ENCODE measurements at places on chromosomes 4 and X. TPM values are rescaled to one million over a fixed set of nuclear protein-coding genes. Genes with fewer than 3 reads are reported as not detected.

GRCh38 chr4:183504930-183505610 lies at the start of gene ING2:
Gene ING2, plus strand, starts transcription at chr4:183505058. Its CDS starts 138 bp downstream, at chr4:183505196.
- peaks cover 11% of the 10 kb centered on the region for H3K4me1 ChIP-seq
- peak; percentile 54 for DNase-seq
- peak within 1 kb of the TSS; percentile 92 for H3K4me3 ChIP-seq

GRCh38 chr4:10736895-10737294 lies 52.3 kb upstream of the CLNK start:
- H3K27me3 ChIP-seq: no peaks in the 10 kb centered on the region
- no peak for DNase-seq
- H3K4me1 ChIP-seq: no peaks in the 10 kb centered on the region
- no peak overlapping the region for H3K4me3 ChIP-seq

DNA sequence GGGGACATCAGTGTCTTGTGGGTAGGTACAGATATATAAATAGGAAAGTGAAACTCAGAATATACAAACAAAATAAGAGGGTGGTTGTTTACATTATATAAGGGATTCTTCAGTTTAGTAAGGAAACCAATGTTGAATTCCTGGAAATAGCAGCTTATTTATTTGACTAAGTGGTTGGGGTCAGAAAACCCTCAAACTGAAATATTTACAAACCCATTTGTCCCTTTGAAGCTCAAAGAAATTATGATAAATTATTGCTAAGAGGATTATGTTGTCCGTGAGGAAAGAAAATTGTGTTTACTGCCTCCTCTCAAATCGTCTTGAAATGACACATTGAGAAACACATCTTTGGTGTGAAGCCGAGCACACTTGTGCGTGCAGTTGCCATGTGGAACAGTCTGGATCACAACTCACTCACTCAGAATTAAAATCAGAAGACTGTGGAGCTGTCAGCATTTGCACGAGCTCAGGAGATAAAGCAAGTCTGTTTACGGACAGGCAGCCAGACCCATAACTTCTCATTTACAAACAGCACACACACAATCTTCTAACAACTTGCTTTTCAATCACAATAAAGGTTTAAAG lies 46.8 kb upstream of the SETD7 start:
- H3K36me3 ChIP-seq: no peaks in the 10 kb centered on the region
- H3K27me3 ChIP-seq: peaks cover 4% of the 10 kb centered on the region
- no peak overlapping the region for H3K4me3 ChIP-seq
- peaks cover 3% of the 10 kb centered on the region for H3K4me1 ChIP-seq
- H3K27ac ChIP-seq: no peak overlapping the region

GRCh38 chrX:3177851-3178250 lies 136.6 kb downstream of the ARSF start:
- no peaks in the 10 kb centered on the region for H3K27me3 ChIP-seq
- H3K36me3 ChIP-seq: no peaks in the 10 kb centered on the region
- no peaks in the 10 kb centered on the region for H3K4me1 ChIP-seq
- DNase-seq: no peak
- no peak overlapping the region for H3K27ac ChIP-seq

GRCh38 chr4:53156896-53157295 lies 209.0 kb downstream of the SCFD2 start:
- H3K27ac ChIP-seq: no peak overlapping the region
- no peaks in the 10 kb centered on the region for H3K36me3 ChIP-seq
- H3K4me3 ChIP-seq: no peak overlapping the region
- H3K4me1 ChIP-seq: no peaks in the 10 kb centered on the region
- no peak for DNase-seq

- peaks cover 2% of the 10 kb centered on the region for H3K4me1 ChIP-seq
- H3K27ac ChIP-seq: no peak overlapping the region
- DNase-seq: no peak
- H3K36me3 ChIP-seq: no peaks in the 10 kb centered on the region
- no peaks in the 10 kb centered on the region for H3K27me3 ChIP-seq
Measured at GRCh38 chrX:150871341-150871811, 27.1 kb downstream of the CD99L2 start.

GRCh38 chr4:169384779-169385178 lies 114.0 kb upstream of the SH3RF1 start:
- no peak overlapping the region for H3K27ac ChIP-seq
- H3K4me3 ChIP-seq: no peak overlapping the region
- DNase-seq: no peak
- no peaks in the 10 kb centered on the region for H3K27me3 ChIP-seq
- no peaks in the 10 kb centered on the region for H3K36me3 ChIP-seq
- H3K4me1 ChIP-seq: no peaks in the 10 kb centered on the region

The TECRL gene
- not detected for total RNA-seq

GRCh38 chr4:186159613-186160012 lies 31.8 kb upstream of the CYP4V2 start:
- H3K27me3 ChIP-seq: no peaks in the 10 kb centered on the region
- no peak overlapping the region for H3K4me3 ChIP-seq
- H3K4me1 ChIP-seq: no peaks in the 10 kb centered on the region
- no peaks in the 10 kb centered on the region for H3K36me3 ChIP-seq
- no peak for DNase-seq

DNA sequence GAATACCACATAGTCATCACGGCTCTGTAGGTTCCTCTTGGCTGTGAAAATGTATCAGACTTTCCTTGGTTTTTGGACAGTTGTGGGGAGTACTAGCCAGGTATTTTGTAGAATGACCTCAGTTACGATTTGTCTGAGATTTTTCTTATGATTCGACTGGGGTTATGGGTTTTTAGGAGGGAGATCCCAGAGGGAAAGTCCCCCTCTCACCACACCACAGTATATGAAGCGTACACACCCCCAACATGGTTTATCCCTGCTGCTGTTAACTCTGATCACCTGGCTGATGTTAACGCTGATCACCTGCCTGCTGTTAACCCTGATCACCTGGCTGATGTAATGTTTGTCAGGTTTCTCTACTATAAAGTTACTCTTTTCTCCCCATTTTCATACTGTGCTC lies 72.6 kb downstream of the ANAPC4 start:
- no peaks in the 10 kb centered on the region for H3K36me3 ChIP-seq
- H3K27ac ChIP-seq: no peak overlapping the region
- no peak for DNase-seq
- H3K4me3 ChIP-seq: no peak overlapping the region

GRCh38 chr4:72312032-72312650 lies 256.9 kb downstream of the ADAMTS3 start:
- H3K27me3 ChIP-seq: no peaks in the 10 kb centered on the region
- peak; percentile 77 for DNase-seq
- H3K36me3 ChIP-seq: no peaks in the 10 kb centered on the region
- H3K27ac ChIP-seq: no peak overlapping the region
- peaks cover 13% of the 10 kb centered on the region for H3K4me1 ChIP-seq

DNA sequence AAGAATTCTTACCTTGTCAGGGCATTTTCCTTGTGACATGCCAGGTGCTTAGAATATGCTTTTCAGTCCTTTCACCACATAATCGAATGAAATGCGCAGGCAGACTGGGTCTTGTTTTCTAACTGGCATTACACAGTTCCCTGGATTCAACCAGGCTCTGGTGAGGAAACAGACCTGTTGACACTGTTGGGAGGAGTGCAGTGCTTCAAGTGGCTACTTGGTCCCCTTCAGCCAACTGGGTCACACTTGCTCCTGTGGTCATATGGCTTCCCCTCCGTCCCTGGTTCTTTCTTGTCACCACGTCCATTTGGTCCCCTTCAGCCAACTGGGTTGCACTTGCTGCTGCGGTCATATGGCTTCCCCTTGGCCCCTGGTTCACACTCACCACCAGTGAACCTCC lies 9.7 kb downstream of the SMIM20 start:
- H3K27ac ChIP-seq: no peak overlapping the region
- peaks cover 4% of the 10 kb centered on the region for H3K4me1 ChIP-seq
- H3K4me3 ChIP-seq: no peak overlapping the region

The GPR34 gene
- not detected for total RNA-seq

- H3K4me1 ChIP-seq: no peaks in the 10 kb centered on the region
- no peak overlapping the region for H3K27ac ChIP-seq
- no peak for DNase-seq
- H3K4me3 ChIP-seq: no peak overlapping the region
- H3K27me3 ChIP-seq: no peaks in the 10 kb centered on the region
- H3K36me3 ChIP-seq: no peaks in the 10 kb centered on the region
Measured at GRCh38 chr4:97300561-97300960, 842.7 kb downstream of the STPG2 start.

DNA sequence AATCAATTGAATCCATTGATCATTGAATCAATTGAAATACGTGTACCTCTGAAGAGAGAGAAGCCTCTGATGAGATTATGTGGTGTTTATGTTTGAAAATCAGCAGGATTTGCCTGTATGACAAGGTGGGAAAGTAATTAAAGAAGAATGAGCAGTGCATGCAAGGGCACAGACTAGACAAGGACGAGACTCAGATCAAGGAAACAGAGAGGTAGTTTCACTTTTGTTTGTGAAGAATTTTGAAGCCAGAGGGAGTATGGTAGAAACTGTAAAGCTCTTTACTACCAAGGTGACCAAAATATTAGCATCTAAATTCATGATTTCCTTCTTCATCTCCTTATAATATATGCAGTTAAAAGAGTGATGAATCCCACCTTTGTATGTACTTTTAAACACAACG lies 1830.0 kb upstream of the IGFBP7 start:
- no peaks in the 10 kb centered on the region for H3K27me3 ChIP-seq
- no peak overlapping the region for H3K27ac ChIP-seq
- H3K36me3 ChIP-seq: no peaks in the 10 kb centered on the region
- H3K4me1 ChIP-seq: no peaks in the 10 kb centered on the region

The FAM241A gene
- 9.1 TPM for total RNA-seq

DNA sequence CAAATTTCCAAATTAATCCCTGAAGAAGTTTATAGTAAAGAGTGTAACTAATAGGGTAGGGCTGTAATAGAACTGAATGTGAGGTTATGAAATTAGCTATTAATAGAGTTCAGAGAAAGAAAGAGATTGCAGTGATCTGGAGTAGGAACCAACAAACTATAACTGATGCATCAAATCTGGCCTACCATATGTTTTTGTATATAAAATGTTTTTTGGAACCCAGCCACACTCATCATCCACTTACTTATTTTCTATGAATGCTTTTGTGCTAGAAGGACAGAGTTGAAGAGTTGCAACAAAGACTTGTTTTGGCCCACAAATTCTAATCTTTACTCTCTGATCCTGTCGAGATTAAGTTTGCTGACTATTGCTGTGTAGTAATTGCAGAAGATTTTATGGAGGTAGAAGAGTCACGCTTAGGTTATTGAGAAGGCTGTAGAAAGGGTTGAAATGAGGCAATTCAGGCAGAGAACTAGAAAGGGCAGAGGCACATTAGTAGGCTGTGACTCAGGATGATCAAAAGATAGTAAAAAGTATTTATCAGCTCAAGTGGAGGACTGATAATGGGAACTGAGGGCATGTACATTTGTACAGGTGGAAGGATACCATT lies 298.7 kb upstream of the EMCN start:
- H3K4me3 ChIP-seq: no peak overlapping the region
- no peak for DNase-seq
- H3K36me3 ChIP-seq: no peaks in the 10 kb centered on the region
- H3K4me1 ChIP-seq: no peaks in the 10 kb centered on the region
- no peaks in the 10 kb centered on the region for H3K27me3 ChIP-seq

DNA sequence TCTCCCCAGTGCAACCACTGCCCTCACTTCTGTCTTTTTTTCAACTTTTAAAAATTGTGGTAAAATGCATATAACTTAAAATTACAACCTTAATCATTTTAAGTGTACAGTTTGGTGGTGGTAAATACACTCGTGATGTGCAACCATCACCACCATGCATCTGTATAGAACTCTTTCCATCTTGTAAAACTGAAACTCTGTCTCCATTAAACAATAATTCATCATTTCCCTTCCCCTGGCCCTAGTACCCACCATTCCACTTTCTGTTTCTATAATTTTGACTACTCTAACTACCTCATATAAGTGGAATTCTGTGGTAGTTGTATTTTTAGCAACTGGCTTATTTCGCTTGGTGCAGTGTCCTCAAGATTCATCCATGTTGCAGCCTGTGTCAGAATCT lies 6.8 kb upstream of the CTBP1 start:
- no peaks in the 10 kb centered on the region for H3K36me3 ChIP-seq
- no peaks in the 10 kb centered on the region for H3K4me1 ChIP-seq
- peaks cover 2% of the 10 kb centered on the region for H3K27me3 ChIP-seq
- H3K27ac ChIP-seq: no peak overlapping the region
- DNase-seq: no peak

DNA sequence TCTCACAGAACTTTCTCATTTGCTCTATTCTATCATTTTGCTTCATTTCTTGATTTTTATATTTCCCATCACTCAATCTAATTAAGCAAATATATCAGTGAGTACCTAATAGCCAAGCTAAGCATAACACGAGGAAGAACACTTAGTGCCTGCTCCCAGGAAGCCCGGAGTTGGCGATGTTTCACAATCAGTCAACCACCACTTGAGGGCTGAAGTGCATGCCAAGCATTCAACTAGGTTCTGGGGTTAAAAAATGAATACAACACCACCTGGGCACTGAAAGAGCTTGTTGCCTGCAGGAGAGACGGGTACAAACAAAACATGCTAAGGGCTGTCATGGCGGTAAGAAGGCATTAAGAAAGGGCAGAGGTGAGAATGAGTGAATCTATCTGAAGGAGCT lies 47.5 kb downstream of the UCHL1 start:
- DNase-seq: no peak
- peaks cover 11% of the 10 kb centered on the region for H3K4me1 ChIP-seq
- peaks cover 2% of the 10 kb centered on the region for H3K27me3 ChIP-seq
- H3K4me3 ChIP-seq: no peak overlapping the region

GRCh38 chr4:54498661-54499111 lies 159.1 kb upstream of the KIT start:
- no peak overlapping the region for H3K4me3 ChIP-seq
- no peaks in the 10 kb centered on the region for H3K4me1 ChIP-seq
- no peak for DNase-seq
- no peaks in the 10 kb centered on the region for H3K27me3 ChIP-seq

The SYNPO2 gene
- total RNA-seq: 0.07 TPM

The CT45A5 gene
- not detected for total RNA-seq

DNA sequence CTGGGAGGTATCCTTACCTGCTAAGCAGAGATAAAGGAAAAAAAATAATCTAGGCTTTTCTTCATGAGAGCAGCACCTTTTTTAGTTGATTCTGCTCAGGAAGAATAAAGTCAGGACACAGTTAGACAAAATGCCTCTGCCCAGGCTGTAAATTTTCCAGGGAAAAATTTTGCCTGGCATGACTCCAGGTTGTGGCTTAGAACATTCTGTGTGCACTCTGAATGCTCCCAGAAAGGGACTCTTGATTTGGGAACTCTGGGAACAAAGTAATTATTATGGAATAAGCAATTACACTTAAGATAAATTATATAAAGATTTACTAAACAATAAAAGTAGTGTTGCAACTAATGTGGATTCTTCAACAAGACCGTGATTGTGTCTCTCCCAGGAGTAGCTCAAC lies 826.2 kb upstream of the TENM3 start:
- H3K4me3 ChIP-seq: no peak overlapping the region
- no peak for DNase-seq
- no peaks in the 10 kb centered on the region for H3K27me3 ChIP-seq
- H3K27ac ChIP-seq: no peak overlapping the region
- H3K4me1 ChIP-seq: no peaks in the 10 kb centered on the region
- H3K36me3 ChIP-seq: no peaks in the 10 kb centered on the region

DNA sequence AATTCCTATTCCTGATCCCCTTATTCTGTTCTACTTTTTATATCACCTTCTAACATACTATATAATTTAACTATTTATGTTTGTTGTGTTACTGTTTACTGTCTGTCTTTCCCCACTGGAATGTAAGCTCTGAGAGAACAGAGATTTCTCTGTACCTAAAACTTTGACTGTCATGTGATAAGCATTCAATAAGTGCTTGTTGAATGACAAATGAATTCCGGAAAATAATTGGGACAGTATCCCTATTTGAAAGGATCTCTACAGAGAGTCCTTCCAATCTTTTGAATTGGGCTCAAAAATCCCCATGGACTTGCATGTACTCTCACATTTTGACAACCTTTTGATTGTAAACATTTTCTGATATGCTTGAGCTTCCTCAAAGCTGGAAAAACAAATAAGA lies 1.6 kb upstream of the MMGT1 start:
- H3K36me3 ChIP-seq: no peaks in the 10 kb centered on the region
- no peak overlapping the region for H3K27ac ChIP-seq
